ENCODE measurements at places on chromosomes 3 and 15.

- no peak for DNase-seq
These were observed 94.2 kb upstream of the PPP2R3A start for GRCh38 chr3:135871311-135871710.

- peak; percentile 38 for DNase-seq
These were observed 8.6 kb downstream of the GPR15 start for GRCh38 chr3:98540346-98540745.

GRCh38 chr15:39118510-39118909 lies 462.4 kb upstream of the THBS1 start:
- no peak for DNase-seq

- no peak for DNase-seq
These were observed 107.9 kb downstream of the APBA2 start for GRCh38 chr15:28993720-28994053.

GRCh38 chr3:184604039-184604601 lies 42.5 kb downstream of the EPHB3 start:
- peak; percentile 35 for DNase-seq

DNA sequence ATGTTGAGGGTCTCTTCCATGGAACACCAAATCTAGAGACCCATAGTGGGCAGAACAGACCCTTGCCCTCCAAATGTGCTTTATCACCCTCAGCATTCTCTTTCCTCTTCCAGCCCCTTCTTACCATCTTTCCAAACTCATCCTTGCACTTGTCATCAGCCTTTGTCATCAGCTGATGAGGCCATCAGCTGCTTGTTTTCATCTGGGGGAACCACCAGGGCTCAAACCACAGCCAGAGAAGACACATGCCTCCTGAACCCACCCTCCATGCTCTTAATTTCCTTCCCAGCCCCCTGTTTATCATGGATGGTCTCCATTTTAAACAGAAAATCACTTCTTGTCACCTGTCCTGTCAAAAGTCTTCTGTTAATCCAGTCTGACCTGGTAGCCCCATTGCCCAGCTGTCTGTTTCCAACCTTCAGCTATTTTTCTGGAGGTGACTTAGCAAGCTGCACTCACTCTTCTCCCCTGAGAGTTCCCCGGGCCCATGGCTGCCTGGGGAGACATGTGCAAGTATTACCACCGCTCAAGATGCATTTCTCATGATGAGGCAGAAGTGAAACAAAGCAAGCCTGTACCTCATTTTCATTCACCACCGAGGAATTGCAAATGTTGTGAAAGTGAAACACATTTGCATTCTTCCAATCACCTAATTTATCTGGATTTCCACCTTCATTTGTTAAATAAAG lies 14.7 kb upstream of the SYNM start:
- peak; percentile 80 for DNase-seq

DNA sequence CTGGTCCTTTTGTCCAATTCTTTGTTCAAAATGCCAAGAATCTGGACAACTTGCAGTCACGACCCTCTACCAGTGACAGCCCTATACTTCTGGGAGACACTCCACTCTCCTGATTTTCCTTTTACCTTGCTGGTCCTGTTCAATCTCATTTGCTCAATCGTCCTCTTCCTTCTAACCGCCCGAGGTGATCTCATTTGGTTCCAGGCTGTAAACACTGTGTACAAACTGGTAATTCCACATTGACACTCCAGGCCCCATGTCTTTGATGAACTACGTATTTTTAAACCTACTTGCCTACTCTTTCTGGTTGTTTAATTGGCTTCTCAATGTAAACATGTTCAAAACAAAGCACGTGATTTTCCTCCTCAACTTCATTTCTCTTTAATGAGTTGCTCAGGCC lies 23.7 kb upstream of the C3orf49 start:
- no peak for DNase-seq

DNA sequence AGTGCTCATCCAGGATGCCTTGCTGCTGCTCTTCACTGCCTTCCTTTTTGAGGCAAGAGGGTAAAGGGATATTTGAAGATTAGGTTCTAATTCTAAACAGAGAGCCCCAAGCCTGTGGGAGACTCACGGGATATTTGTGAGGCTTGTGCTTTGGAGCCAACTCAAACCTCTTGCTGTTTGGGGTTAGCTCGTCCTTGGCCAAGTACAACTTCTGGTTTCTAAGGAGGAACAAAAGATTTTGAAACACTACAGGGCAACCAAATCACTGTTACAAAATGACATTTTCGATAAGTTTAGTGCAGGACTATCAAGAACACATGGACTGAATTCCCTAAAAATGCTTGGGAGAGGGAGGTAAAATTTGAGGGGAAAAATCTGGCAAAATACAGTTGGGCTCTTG lies 190.2 kb downstream of the RORA start:
- no peak for DNase-seq

GRCh38 chr3:192313605-192314004 lies 413.7 kb downstream of the FGF12 start:
- DNase-seq: no peak

- DNase-seq: no peak
These were observed 979 bp downstream of the UNC13C start for GRCh38 chr15:53979051-53979788.

DNA sequence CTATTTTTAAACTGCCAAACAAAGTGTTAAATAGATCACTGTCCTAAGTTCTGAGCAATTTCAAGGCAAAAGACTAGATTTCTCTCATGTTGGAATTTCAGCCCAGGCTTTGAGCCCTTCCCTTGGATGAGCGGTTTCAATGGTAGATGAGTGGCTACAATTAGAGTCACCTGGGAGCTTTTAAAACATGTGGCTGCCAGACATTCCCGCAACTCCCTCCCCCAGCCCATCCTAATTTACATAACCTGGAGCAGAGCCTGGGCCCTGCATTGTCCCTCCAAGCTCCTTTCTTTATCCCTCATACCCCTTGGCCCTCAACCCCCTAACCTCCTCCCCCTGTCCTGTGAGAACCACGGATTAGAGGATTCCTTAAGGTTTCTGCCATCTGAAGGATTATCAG lies 357.5 kb upstream of the UMPS start:
- DNase-seq: no peak

DNA sequence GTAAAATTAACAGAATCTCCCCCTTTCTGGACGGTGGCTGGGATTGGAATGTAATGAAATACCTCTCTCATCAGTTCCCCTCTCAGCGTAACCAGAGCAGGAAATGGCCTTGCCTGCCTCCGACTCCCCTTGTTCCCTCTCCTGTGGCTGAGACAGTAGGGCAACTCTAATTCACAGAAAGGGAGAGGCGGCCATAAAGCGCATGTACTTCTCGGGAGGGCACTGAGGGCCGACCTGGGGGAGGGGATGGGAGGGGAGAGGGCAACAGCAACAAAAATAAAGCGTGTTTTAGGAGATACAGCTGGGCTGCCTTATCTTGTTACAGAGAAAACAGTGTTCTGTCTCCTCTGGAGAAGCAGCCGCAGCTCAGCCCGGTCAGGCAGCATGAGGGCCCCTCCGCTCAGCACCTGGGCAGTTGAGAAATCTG lies 783.3 kb upstream of the ARRDC4 start:
- DNase-seq: no peak

DNA sequence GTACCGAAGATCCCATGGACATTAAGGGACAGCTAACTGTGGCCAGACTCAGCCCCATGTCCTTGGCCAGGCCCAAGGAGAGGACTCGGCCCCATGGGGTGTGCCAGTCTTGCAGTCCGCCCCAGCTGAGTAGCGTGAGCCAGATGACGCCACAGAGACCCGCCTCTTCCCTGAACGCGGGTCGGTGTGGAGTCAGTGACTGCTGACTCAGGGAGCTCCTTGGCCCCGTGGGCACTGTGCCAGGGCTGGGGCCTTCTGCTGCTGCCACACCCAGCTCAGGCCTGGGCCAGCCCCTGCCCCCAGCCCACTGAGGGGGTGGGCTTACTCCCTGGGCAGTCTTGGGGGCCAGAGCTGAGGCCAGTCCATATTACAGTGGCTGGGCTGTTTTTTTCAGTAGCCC lies 52.8 kb downstream of the PLXNA1 start:
- DNase-seq: no peak

DNA sequence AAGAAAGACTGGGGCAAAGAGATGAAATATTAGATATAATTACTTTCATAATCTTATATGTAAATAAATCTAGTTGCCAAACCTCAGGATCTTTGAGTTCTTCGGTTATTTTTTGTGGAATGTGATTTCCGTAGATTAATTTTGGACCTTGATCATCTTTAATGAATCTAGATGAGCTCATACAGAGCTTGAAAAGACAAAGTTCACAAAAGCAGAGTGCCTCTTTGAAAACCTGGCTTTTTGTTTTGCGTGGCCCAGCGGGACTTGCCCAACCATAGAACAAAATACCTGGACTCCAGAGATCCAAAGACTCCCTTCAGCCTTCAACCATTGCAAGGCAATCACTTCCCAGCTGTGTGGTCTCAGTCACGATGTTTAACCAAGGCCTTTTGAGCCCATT lies 54.8 kb upstream of the CHST2 start:
- no peak for DNase-seq

DNA sequence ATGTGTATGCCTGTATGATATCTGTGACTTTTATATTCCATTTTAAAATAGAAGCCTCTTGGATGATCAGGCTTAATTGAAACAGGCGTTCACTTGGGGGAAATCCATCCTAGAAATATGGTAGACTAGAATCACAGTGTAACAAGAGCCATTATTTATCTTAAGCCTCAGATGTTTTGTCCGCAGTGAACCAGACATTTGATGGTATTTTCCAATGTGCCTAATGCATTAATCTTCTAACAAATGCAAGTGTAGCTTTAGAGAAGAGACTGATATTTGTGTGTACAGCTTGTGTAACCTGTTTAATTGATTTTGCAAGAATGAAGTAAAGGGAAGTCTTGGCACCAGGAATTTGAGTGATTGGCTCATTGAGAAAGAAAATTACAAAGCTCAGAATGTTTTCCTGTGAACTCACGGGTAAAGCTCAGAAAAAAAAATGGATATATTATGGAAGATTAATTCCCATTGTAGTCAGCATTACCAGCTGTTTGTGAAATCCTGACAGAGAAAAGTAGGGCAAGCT lies 155.7 kb downstream of the SV2B start:
- DNase-seq: no peak

- DNase-seq: no peak
These were observed 19.9 kb downstream of the KPNA4 start for GRCh38 chr3:160545504-160545871.

DNA sequence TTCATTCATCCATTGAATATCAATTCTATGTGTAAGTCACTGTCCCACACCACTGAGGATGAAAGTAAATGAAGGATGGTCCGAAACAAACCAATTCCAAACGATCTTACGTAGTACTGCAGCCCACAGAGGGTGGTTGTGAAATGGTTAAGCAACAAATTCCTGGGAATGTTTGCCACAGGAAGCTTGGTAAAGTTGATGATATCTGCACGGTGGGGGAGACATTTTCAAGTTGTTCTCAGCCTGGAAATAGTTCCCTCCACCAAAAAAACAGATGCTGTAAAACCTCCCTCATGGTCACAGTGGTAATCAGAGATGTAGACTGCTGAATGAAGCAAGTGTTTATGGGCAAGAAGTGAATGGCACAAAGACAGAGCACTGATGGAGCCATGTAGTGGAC lies 35.9 kb upstream of the BNC1 start:
- no peak for DNase-seq

GRCh38 chr15:60972301-60972700 lies 256.8 kb downstream of the RORA start:
- DNase-seq: no peak

DNA sequence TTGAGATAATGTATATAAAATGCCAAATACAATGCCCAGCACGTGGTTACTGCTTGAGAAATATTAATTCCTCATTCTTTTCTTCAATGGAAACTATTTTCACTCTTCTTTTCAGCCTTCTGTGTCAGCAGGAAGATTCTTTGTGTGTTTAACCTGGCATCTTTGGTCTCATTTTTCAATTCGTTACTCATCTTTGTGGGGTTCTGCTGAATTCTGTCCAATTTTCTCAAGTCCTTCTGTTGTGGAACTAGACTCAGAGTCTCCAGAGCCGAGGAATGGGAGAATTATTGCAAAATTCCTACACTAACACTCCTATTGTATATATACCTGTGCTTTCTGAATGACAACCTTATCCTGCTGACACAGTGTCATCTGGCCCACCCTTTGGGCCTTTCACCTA lies 96.8 kb upstream of the RGMA start:
- DNase-seq: no peak

DNA sequence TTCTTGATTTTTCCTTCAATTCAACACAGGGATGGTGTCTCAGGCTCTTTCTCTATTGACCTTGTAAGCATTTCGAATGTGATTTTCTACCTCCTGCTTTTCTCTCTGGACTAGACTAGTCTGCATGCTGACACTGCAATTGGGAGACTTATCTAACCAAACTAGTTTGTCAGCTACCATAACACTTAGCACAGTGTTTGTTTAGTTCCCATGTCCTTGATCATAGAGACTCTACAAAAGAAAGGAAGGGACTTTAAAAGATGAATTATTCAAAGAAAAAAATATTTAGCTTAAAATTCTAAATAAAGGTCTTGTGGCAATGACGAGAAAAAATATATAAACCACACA lies 407.0 kb downstream of the ERC2 start:
- DNase-seq: no peak

DNA sequence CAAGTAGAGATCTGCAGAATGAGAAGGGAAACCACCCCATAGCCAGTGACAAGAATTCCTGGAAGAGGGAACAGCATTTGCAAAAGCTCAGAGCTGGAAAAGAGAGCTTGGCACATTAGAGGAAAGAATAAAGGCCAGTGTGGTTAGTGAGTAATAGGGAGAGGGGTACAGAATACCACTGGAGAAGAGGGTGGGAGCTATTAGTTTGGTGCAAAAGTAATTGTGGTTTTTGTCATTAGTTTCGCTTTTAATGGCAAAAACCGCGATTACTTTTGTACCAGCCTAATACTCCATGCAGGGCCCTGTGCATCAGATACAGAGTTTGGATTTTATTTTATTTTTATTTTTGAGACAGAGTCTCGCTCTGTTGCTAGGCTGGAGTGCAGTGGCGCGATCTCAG lies 9.8 kb downstream of the SLC24A1 start:
- no peak for DNase-seq

DNA sequence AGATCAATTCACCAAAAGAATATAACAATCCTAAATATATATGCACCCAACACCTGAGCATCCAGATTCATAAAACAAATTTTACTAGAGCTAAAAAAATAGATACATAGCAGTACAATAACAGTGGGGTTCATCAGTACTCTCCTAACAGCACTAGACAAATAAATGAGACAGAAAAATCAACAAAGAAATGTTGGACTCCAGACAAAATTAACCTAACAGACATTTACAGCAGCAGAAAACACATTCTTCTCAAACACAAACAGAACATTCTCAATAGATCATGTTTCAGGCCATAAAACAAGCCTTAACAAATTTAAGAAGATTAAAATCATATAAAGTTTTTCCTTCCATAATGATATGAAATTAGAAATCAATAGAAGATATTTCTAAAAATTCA lies 124.8 kb upstream of the NECTIN3 start:
- DNase-seq: no peak

- DNase-seq: no peak
These were observed 429.8 kb downstream of the EPHB1 start for GRCh38 chr3:135224815-135225362.

GRCh38 chr15:70741677-70742293 lies 21.6 kb downstream of the UACA start:
- DNase-seq: no peak

All from GM13976 (cell line).